GM23338 (cell line): ENCODE measurements at places on chromosomes 1 and 21. TPM values are rescaled to one million over a fixed set of nuclear protein-coding genes. Genes with fewer than 3 reads are reported as not detected.

GRCh38 chr1:8863794-8864233 is 14.7 kb downstream of the ENO1 start:
- peak; percentile 33 for DNase-seq

DNA sequence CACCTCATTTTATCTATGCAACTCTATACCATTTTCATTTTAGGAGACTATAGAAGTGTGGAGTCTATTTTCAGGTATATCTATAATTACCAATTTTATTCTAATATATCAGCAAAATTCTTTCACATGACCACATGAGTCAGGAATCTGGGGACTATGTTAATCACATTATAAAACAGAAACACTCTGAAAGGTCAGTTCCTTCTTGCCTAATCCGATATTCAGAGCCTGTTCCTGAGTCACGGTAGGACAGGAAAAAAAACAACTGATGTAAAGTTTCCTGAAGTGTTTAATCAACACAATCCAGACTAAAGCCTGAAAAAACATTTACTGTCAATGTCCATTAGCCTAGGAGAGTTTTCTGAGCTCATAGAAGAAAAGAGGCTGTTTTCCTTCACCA is 1902.3 kb downstream of the NCAM2 start:
- DNase-seq = no peak

DNA sequence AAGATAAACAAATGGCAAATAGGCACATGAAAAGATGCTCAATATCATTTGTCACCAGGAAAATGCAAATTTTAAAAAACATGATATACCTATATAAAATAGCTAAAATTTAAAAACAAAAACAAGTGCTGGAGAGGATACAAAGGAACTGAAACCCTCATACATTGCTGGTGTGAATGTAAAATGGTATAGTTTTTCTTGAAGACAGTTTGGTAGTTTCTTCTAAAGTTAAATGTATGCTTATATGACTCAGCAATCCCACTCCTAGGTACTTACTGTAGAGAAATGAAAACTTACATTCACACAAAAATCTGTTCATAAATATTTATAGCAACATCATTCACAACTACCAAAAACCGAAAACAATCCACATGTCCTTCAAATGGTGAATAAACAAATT is 11.2 kb downstream of the TAF12 start:
- no peak for DNase-seq

DNA sequence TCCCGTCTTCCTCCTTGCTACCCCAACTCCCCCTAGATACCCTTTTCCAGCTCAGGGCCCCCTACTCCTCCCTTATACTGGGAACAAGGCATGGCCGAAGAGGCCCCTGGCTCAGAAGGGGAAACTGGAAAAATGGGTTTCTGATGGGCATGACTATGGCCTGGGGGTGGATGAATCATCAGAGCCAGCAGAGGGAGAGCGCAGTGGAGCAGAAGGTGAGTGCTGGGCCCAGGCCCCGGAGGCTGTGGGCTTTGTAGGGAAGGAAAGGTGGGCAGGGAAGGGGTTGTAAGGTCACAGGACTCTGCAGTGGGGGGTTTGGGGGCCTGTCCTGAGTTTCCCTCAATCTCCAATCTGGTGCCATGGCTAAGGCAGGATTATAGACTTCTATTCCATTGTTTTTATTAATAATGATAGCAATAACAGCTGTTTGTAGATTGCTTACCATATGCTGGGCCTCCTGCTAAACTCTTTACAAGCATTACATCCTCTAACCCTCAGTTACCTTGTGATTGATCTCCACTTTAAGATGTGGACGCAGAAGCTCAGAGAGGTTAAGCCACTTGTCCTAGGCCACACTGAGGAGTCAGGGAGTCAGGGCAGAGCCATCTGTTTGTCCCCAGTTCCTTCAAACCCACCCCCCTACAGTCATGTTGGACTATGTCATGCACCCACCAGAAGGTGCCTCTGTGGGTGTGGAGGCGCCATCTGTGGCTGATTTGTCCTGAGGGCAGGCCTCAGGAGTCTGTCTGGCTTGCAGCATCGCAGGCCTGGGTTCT is 36.2 kb upstream of the ZNF362 start:
- DNase-seq = peak; percentile 16

DNA sequence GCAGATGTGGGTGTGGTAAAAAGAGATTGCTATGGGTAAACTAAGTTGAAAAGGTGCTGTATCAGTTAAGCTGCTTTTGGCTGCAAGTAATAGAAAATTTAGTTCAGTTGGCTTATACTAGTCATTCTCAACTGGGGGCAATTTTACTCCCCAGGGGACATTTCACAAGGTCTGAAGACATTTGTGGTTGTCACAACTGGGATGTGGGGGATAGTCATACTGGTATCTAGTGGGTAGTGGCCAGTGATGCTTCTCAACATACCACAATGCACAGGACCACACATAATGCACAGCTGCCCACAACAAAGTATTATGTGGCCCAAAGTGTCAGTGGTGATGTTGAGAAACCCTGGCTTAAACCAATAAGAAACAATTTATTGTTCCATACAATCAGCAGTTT is 31.4 kb downstream of the SERTAD4 start:
- DNase-seq = no peak

GRCh38 chr1:13516606-13517005 is 2.8 kb upstream of the LRRC38 start:
- no peak for DNase-seq

DNA sequence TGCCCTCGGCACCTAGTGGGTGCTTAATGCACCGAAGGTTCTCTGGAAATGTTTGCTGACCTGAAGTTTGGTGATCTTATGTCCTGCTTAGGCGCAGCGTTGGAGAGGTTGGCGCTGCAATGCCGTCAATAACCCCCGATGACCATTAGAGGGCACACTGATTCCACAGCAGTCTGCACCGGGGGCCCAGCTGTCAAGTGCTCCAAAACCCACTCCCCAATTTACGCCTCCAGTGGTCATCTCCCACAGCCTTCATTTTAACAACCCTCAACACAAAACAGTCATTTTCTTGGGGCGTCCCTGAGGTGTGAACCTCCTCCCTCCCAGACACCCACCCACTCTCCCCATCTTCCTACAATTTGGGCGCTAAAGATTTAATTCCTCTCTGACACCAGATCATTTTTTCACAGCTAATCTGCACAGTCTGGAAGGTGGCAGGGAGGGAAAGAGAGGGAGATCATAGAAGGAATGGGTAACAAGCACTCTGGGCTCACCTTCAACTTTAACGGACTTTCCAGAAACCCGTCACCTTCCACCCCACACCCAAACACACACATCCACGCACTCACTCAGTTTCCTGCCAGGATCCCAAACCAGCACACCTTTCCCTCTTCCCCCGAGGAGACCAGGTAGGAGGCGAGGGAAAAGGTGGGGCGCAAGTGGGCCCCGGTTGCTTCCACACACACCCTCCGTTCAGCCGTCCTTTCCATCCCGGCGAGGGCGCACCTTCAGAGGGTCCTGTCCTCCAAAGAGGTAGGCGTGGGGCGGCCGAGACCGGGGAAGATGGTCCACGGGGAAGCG is 570 bp upstream of the NPR1 start:
- peak; percentile 85 for DNase-seq

DNA sequence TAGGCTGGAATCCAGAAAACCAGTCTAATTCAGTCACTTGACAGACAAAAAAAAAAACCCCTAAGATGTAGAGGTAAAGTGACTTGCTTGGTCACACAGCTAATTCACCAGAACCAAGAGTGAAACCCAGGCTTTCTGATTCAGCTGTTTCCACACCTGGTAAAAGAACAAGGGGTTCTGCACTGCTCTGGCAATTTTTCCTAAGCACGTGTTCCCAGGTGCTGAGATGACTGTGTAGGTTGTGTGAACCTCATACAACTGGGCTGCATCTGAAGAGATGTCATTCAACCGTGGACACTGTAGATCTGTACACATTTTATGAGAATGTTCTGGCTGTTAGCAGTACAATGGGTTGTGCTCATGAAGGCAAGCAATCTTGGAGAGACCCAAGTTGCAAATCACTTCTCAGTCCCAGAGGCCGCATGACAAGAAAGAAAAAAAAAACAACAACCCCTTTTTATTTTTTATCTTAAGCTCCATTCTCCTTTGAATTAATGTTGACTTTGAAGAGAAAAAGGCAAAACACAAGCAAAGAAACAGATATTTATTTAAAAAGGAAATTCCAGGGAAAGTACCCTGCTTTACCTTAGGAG is 95.4 kb downstream of the INTS7 start:
- DNase-seq = no peak

- DNase-seq = no peak
Observed at GRCh38 chr1:29939079-29939478, 702.8 kb downstream of the PTPRU start.

DNA sequence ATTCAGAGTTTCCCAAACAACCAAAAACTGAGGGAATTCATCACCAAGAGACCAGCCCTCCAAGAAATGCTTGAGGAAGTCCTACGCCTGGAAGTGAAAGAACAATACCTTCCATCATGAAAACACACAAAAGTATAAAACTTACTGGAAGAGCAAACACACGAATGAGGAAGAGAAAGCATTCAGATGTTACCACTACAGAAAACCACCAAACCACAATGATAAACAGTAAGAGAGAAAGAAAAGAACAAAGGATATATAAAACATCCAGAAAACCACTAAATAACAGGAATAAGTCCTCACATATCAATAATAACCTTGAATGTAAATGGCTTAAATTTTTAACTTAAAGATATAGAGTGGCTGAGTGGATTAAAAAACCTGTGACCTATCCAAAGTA is 58.5 kb upstream of the BCL10 start:
- no peak for DNase-seq

DNA sequence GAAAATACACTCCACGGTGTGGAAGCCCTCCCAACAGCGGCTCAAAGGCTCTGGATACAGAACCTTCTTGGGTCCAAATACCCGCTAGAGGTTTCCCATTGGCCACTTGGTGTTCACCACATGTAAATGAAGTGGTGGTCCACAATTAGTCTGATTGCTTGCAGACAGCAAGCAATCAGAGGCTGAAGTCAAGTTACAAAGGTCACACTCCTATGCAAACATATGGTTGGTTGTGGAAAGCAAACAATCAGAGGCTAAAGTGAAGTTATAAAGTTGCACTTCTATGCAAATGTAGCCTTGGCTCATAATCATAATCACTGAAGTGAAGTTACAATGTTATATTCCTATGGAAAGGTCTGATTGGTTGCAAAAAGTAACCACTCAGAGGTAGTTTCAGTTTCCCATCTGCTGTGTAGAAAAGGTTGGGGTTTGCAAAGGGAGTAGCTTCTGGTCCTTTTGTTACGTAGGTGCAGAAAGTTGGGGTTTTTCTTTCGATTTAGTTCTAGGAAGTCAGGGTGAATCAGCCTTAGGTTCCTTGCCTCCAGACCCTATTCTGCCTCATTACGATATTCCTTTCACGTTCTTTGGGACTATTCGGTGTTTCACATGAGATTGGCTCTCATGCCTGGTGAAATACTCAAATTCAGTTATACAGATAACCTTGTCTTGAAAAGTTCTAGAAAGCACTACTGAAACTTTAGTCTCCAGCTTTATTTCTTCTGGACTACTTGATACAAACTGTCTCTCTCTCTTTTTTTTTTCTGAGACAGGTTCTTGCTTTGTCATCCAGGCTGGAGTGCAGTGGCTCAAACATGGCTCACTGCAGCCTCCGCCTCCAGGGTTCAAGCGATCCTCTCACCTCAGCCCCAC is 36.7 kb upstream of the MTF2 start:
- DNase-seq = no peak

- DNase-seq = no peak
Observed at GRCh38 chr1:51491166-51491981, 27.7 kb downstream of the EPS15 start.

DNA sequence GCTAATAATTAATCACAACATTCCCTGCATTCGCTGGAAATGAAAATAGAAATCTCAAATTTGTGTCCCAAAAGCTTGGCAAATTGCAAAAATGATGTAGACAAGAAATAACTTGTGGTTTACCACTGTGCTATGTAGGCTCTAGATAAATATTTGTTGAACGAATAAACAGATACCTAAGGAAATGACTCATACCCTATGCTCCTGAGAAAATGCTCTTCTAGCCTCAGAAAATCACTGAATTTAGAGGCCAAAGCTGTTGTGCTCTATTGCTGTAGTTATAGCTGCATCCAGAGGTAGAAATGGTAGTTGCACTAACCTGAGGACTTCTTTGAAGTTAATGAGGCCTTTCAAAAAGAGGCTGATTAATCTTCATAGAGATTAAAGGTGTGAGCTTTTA is 142.0 kb upstream of the ZNHIT6 start:
- peak; percentile 6 for DNase-seq

Gene TMPRSS15
- total RNA-seq = not detected in 2 replicates

Gene ASTN1
- 5.2 TPM in 2 replicates for total RNA-seq

Gene ARHGEF10L
- 37.9 and 46.8 TPM in 2 replicates for total RNA-seq

Gene OR6K3
- total RNA-seq = not detected in 2 replicates
